SJCRH30 (cell line): ENCODE measurements at places on chromosomes 3 and 15. TPM values are rescaled to one million over a fixed set of nuclear protein-coding genes. Genes with fewer than 3 reads are reported as not detected.

GRCh38 chr3:103077910-103078309 lies 643.1 kb downstream of the ZPLD1 start:
- no peak overlapping the region for H3K27ac ChIP-seq
- no peak overlapping the region for H3K4me3 ChIP-seq
- no peaks in the 10 kb centered on the region for H3K4me1 ChIP-seq
- no peaks in the 10 kb centered on the region for H3K36me3 ChIP-seq
- H3K27me3 ChIP-seq, result no peaks in the 10 kb centered on the region

The MME gene
- 71.1 and 71.5 TPM in 2 replicates for total RNA-seq

DNA sequence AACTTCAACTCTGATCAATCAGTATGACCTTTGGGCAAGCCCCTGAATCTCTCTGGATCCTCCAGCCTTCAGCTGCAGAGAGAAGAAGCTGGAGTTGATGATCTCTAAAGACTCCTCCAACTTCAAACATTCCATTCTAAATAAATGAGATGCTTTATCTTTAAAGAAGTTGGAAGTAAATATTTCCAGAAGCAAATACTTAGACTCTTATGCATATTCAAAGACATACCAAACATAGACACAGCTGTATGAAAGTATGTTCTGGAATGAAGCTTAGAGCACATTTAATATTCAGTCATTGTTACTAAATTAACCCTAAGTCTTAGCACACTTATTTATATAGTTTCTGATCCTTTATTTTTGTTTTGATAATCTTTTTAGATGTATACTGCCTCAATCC lies 77.6 kb upstream of the ACP3 start:
- H3K27ac ChIP-seq, result no peak overlapping the region
- no peaks in the 10 kb centered on the region for H3K36me3 ChIP-seq
- no peaks in the 10 kb centered on the region for H3K4me1 ChIP-seq
- no peaks in the 10 kb centered on the region for H3K27me3 ChIP-seq
- H3K4me3 ChIP-seq, result no peak overlapping the region
- DNase-seq, result no peak

GRCh38 chr3:141699324-141699723 lies 38.8 kb upstream of the RNF7 start:
- H3K4me1 ChIP-seq, result no peaks in the 10 kb centered on the region
- no peaks in the 10 kb centered on the region for H3K27me3 ChIP-seq
- no peaks in the 10 kb centered on the region for H3K36me3 ChIP-seq
- no peak overlapping the region for H3K27ac ChIP-seq
- no peak overlapping the region for H3K4me3 ChIP-seq
- no peak for DNase-seq

DNA sequence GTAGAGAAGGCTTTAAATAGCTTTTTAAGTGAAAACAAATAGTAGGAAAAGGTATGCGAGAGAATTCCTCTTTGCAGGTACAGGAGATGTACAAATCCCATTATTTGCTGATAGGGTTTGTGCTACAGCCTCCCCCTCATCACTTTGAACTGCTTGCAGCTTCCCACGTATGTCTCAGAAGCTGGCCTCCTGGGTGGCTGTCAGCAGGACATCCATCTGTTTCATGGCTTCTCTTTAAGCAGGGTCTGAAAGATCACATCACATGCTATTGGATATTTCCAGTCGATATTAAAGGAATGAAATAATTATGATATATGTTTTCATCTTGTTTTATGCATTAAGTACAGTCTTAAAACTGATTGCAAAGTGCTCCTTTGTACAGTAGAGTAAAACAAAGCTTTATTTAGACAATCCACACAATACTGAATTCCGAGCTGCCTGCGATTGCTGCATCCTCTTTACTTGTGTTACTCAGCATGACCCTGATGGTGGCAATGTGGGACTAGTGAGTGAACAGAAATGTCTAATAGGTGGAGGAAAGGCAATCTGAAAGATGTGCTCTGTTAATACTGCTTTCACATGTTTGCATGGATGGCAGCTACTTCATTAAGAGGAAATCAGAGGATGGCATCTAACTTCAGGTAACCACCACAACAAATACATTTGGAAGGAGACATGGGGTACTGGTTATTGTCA lies 930.6 kb upstream of the SEMA6D start:
- no peaks in the 10 kb centered on the region for H3K27me3 ChIP-seq
- no peaks in the 10 kb centered on the region for H3K4me1 ChIP-seq
- H3K27ac ChIP-seq, result no peak overlapping the region

DNA sequence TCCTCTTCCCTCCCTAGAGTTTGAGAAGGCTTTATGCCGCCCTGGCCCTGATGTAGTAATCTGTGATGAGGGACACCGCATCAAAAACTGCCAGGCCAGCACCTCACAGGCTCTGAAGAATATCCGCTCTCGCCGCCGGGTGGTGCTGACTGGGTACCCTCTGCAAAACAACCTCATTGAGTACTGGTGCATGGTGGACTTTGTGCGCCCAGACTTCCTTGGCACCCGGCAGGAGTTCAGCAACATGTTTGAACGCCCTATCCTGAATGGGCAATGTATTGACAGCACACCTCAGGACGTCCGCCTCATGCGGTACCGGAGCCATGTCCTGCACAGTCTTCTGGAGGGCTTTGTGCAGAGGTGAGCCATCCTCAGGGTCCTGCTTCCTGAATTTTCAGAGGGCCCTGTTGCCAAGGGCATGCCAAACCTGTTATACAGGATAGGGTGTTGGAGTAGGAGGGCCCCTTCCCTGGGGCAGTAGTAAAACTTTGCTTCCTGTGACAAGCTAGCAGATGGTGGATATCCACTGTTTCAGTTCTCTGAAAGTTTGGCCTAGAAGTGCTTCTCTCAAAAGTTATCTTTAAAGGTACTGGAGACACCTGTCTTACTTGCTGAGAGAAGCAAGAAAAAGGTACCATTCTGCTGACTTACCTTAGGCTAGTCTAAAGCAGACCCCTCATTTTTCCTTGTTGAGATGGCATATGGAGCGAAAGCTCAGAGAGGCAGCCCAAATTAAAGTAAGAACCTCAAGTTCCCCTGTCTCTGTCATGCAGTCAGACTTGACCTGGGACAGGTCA lies 33.7 kb upstream of the TEX264 start:
- no peaks in the 10 kb centered on the region for H3K27me3 ChIP-seq
- no peak for DNase-seq
- peaks cover 47% of the 10 kb centered on the region for H3K36me3 ChIP-seq
